ENCODE measurements at places on chromosomes 4 and X.

- no peak for DNase-seq
Measured at GRCh38 chr4:25290490-25291067, 22.0 kb upstream of the ZCCHC4 start.

DNA sequence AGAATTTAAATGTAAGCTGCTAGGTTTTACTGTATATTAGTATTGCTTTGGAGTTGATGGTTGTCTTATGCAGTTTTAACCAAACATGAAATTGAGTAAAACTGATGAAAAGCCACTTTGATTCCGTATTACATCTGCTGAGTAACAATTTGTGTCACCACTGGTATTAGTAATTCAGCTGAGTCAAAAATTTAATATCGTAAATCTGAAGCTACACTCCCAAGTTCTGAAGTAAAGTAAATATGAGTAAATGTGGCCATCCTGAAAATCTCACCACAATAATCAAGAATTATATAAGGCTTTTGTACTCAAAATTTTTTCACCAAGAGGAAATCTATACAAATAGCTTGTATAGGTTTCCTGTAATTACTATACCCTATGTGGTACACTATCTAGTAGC lies 142.3 kb downstream of the STPG2 start:
- no peak for DNase-seq

DNA sequence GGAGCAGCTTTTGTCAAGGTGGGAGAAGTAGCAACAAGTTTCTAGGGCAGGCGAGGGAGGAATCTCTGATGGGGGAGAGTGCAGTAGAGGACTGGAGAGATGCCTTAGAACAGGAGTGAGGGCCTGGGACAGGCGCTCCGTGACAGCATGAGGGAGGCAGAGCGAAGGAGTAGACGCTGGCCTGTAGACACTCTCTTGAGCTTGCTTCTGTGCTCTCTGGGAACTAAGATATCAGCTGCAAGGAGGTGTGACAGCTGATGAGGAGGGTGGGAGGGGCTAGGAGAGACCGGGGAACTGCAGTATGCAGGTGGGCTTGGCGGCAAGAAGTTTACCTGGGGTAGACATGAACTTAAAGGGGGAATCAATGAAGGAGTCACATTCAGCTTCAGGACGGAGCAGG lies 35.7 kb downstream of the MECP2 start:
- no peak for DNase-seq

DNA sequence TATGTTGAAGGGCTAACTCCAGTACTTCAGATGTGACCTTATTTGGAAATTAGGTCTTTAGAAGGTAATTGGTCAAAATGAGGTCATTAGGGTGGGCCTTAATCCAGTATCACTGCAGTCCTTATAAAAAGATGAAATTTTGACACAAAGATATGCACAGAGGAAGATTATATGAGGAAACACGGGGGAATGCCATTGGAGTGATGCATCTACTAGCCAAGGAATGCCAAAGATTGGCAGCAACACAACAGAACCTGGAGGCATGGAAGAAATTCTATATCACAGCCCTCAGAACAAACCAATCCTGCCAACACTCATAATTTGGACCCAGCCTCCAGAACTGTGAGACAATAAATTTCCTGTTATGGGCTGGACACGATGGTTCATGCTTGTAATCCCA lies 17.6 kb downstream of the TRIM61 start:
- DNase-seq: no peak

- DNase-seq: no peak
Measured at GRCh38 chr4:128565565-128566186, 243.8 kb upstream of the JADE1 start.

DNA sequence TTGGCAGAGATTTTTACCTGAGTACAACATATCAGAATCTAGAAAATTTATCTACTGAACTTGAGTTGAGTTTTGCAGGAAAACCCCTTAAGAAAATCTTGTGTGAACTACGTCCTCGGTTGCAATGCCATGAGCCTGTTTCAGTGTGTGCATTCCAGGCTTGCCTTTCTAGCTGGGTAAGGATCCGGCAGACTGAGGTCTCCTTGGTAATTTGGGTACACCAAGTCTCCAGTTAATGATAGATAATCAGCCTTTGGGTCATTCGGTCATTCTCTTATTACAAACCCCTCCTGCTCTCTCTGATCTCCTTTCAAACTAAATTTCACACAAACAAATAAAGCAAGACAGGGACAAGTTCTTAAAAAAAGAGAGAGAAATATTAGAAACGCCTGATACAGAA lies 5.9 kb upstream of the HAND2 start:
- DNase-seq: no peak

GRCh38 chr4:41496977-41497376 lies 41.0 kb upstream of the LIMCH1 start:
- DNase-seq: no peak

DNA sequence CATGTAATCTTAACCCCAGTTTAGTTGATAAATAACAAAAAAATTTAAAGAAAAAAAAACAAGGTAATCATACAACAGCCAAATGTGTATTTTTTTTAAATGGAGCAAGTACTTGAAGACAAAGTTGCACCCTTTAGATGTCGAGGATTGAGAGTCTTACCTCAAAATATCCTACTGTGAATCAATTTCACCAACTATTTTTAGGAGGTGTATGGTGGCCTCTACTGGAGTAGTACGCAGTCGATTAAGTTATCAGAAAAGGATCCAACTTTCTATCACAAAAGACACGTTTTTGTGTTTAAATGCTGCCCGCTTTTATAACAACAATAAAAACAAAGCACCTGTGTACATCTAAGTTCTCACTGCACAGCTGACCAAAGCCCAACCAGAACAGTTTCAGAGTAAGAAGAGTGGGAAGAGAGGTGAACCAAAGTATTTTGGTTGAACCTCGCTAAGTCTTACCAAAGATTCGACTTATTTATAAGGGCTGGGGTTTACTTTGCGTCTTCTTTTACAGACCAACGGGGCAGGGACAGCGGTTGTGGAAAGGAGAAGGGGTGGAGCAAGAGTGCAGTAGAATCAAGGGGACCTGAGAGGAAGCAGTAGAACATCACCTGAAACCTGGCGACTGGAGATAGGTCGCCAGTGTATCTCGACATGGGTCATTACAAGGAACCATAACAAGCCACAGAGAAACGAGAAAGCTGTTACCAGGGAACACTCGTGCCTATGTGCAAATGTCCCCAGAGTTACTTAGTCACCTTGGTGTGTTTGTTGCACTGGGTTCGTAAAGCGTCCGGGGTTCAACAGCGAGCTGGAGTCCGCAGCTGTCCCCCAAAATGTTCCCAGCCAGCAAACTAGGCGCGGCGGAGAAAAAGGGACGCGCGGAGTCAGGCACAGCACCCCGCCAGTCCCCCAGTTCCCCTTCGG lies 1.1 kb downstream of the RPS6KA6 start:
- peak; percentile 37 for DNase-seq

DNA sequence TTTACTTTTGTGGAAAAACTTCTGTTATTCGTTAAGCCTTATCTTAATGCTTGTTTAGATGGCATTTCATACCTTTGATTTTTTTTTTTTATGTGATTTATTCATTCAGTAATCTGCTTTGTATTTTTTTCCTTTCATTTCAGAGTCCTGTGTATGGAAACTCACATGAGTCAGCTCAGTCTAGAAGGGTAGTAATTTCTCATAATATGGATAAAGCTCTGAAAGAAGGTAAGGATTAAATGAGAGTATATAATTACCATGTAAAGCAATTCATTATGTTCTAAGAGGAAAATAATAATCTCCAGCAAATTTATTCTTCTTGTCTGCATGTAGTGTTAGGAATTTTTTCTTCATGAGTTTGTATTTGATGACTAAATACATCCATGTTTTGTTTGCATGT lies 37.8 kb downstream of the SNX25 start:
- DNase-seq: no peak

DNA sequence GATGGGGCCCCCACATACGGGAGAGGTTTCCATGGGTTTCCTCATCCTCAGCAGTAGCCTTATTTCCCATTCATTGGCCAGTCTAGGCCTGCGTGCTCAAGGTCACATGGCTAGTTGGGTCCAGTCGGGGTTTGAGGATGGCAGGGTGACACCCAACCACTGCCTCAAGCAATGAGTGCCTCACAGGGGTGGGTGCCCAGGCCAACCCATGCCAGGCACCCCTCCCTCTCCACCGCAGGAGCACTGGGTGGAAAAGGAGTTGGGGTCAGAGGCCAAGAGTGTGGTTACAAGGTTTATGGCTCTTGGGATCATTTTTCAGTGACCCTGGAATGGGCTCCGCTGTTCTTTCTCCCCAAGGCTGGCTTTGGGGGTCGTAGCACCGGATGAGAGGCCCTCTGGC lies 3.1 kb downstream of the NSG1 start:
- DNase-seq: no peak

DNA sequence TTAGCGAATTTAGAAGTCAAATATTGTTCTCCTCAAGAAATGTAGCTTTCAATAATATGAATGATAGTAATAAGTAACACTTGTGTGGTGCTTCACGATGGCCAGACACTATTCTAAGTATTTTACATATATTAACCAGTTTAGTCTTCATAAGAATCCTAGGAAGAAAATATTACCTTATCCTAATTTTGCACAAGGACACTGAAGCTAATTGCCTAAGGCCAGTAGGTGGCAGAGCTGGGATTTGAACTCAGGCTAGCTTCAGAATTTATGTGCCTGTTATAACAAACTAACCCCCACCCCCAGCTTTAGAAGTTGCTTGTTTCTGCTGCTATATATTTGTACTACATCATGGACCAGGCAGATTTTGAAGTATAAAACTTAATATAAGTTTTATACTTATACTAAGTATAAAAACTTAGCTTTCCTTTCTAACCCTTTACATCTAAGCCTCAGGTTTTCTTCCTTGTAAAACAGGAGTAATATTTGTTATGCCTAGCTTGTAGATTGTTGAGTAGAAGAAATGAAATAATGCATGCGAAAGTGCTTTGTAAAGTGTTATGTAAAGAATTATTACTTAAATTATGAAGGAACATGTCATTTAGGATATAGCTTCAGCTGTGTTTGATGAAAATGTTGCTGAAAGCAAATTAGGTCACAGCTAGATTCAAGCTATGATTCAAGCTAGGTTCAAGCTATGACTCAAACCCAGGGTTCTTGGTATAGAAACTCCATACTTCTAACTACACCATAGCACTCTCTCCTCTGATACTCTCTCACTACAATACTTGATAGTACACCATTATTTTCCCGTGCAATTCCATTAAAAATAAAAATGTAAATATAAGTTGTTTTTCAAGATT lies 4.2 kb upstream of the CDS1 start:
- DNase-seq: peak; percentile 44

GRCh38 chr4:92305148-92305877 lies 1.5 kb downstream of the GRID2 start:
- peak; percentile 45 for DNase-seq

DNA sequence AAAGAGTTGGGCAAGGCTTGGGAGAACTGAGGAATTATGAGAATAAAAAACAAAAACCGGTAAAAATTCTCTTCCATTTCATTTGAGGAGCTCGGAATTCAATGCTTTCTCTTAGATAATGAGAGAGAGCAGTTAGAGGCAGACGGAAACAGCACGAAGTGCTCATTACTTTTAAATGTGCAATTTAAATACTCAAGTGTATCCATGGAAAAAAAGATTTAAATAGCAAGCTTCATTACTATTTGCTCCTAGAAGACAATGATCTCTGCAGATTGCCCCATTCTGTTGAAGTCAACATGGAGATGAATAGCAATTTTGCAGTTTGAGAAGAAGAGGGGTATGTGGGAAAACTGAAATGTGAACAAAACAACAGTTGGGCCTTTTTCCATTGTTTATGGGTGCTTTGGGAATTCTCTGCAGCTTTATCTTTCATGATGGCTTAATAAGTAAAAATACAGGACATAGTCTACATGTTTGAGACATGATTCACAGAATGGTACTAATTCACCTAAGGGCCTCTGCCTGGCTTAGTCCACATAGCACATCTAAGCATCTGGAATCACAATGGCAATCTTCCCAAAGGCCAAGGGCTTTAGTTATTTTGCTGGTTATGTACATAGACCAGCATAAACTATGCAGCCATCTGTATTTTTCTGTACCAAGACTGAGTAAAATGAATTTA lies 512.7 kb upstream of the FAT1 start:
- DNase-seq: no peak

- DNase-seq: no peak
Measured at GRCh38 chr4:83305187-83305586, 20.6 kb upstream of the COQ2 start.

GRCh38 chr4:39846120-39846519 lies 131.6 kb downstream of the PDS5A start:
- no peak for DNase-seq

DNA sequence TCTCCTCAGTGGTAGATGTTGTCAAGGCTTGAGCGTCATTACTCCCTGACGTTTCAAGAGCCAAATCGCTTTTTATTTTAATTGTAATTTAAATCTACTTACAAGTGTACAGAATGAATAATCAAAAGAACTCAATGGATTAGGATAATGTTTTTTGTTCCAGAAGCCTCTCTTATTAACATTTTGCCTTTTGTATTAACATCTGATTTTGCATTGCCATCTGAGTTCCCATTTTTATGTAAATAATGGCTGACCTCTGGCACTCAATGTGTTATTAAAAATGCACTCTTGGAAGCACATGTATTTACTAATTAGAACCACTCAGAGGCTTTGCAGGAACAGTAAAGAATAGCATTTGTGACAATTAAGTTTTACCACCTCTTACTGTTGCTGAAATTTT lies 411.0 kb downstream of the EPHA5 start:
- DNase-seq: no peak

GRCh38 chr4:71404049-71404448 lies 65.2 kb downstream of the SLC4A4 start:
- DNase-seq: no peak

- DNase-seq: no peak
Measured at GRCh38 chr4:101192244-101192643, 155.1 kb downstream of the PPP3CA start.

GRCh38 chr4:141587897-141588296 lies 48.5 kb upstream of the IL15 start:
- no peak for DNase-seq

- DNase-seq: no peak
Measured at GRCh38 chr4:75679876-75680575, 6.8 kb upstream of the G3BP2 start.

GRCh38 chr4:184399512-184399908 lies 74.8 kb downstream of the IRF2 start:
- DNase-seq: no peak

- DNase-seq: no peak
Measured at GRCh38 chr4:104941661-104942062, 205.0 kb upstream of the TET2 start.

- DNase-seq: no peak
Measured at GRCh38 chr4:158540125-158540907, 18.6 kb downstream of the RXFP1 start.

DNA sequence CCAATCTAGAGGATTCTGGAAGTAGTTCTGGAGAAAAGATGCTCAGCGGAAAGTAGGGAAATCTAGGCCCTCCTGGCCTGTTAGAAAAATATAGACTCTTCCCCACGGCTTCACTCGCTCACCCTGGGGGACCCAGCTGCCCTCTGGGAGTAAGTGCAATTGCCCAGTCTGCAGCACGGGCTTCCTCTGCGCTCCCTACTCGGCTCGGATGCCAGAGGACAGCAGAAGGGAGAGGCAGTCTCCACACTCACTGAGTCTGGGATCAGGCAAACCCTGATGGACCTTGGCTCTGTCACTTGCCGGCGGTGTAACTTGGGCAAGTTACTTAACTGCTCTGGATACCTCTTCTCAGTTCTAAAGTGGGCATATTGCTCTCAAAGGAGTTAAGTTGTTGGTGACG lies 2.1 kb downstream of the SHISA3 start:
- no peak for DNase-seq
